ENCODE measurements at places on chromosomes 2 and 18.

DNA sequence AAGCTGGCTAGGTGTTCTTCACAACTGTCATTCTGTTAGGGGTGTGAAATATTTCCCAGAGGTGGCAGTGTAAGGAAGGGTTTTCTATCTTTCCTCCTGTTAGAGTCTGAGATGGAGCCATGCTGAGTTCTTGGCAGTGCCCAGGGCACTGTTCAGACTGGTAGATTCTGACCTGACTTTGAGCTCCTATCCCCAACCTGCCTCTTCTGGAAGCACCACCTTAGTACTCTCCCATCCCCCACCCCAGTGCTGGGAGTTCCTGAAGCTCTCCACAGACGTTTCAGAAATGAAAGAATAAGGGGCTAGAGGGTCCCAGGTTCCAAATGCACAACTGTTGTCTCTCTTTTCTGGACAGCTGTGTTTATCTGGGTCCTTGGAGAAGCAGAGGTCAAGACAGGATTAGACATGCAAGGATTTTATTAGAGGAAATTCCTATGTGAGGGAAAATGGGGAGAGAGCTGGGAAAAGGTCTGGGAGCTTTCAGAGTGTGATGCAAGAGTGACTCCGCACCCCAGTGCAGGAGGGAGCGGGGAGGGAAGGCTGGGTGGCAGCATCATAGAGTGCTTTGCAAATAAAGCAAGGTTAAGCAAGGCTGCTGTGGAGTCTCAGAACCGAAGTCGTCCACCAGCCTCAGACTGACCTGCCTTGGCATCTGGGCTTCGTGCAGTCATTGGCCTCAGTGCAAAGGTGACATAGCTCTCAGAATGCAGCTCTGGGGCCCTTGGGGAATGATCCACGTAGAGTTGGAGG is 75.5 kb downstream of the SLC4A3 start:
- DNase-seq, result no peak

DNA sequence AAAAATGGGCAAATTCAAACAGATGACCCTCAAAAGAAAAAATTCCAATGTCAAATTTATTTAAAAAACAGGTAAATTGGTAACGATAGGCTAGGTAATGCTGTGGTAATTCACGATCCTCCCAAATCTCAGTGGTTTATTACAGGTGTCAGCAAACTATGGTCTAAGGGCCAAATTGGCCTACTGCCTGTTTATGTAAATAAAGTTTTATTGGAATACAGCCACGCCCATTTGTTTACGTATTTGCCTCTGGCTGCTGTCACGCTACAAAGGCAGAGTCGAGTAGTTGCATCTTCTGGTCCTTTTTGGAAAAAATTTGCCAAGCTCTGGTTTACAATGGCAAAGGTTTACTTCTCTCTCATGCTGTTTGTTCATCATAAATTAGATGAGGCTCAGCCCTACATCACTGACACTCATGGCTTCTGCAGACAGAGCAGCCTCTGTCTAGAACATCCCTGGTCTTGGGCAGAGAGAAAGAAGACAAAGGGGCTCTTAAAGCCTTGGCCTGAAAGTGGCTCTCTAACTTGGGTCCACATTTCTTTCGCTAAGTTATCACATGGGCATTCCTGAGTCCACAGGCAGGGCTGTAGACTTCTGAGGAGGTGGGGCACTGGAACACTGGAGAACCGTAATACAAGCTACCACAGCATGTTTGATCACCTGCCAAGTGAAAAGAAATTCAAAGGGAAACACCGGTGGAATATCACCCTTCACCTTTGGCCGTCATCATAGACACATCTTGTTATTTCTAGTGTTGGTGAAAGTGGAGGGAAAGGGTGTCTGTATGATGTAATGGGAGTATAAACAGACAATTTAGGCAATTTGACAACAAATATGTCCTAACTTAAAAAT is 34.8 kb downstream of the SP110 start:
- DNase-seq, result no peak

DNA sequence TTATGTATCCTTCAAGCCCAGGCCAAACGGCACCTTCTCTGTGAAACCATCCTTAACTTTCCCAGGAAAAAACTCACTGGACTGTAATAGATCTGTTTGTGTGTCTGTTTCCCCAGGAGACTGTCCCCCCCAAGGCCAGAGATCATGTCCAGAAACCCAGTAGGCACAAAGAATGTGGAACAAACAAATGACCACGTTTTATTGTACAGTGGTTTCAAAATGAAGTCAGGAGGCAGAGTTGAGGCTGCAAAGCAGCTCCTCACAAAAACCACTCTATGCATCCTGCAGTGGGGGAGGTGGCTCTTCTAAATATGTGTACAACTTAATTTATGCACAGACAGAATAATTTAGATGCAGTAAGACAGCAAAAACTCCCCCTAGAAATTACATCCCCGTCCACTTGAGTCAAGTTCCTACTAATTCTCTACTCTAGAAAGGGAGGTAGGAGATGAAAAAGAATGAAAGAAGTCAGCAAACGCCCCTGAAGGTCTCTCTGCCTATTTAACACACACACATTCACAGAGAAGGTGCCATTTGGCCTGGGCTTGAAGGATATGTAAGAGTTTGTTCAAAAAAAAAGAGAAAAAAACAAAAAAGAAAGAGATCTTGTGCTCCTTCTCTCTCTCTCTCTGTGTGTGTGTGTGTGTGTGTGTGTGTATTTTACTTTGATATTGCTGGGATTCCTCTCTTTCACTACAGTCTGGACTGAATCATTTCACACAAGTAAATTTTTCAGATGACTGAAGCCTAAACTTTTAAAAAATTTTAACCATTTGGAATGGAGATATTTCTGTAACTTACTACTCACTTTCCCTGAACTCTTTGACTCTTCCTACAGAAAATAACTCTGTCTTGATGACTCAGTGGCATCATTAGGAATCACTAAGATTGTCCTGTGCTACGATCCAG is 19.5 kb downstream of the BCL2 start:
- DNase-seq, result no peak

DNA sequence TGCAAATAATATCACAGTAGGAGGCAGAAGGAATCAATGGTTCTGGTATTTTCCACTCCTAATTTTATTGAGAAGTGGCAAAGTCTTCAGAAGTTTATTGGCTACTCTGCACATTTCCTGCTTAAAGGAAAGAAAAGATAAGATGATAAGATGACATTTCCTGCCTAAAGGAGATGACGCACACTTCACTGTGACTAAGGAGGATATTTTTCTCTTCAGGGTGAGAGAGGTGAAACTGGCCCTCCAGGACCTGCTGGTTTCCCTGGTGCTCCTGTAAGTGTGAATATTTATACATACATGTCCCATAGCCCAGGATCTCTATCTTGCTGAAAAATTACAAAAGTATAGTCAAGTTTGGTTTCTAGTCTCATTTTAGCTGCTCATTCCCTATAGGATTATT is 27.9 kb downstream of the COL3A1 start:
- DNase-seq, result no peak

- DNase-seq, result no peak
Observed at GRCh38 chr2:8743261-8743660, 61.4 kb downstream of the ID2 start.

- peak; percentile 87 for DNase-seq
Observed at GRCh38 chr18:57353940-57354461, 1.6 kb downstream of the ST8SIA3 start.

DNA sequence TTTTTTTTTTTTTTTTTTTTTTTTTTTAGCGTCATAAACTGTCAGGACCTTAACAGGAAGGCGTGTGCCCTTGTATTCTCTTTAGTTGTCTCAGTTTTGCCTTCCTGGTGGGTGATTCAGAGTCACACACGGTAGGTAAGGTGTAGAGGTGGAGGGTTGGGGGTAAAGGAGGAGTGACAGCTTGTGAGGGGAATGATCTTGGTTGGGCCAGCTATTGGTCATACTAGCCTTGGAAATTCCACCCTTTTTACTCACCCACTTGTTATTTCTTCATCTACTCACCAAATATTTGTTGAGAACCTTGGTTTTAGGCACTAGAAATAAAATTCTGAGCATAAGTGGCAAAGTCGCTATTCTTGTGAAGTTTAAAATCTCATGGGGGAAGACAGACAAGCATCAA is 22.2 kb downstream of the SMIM21 start:
- DNase-seq, result no peak

DNA sequence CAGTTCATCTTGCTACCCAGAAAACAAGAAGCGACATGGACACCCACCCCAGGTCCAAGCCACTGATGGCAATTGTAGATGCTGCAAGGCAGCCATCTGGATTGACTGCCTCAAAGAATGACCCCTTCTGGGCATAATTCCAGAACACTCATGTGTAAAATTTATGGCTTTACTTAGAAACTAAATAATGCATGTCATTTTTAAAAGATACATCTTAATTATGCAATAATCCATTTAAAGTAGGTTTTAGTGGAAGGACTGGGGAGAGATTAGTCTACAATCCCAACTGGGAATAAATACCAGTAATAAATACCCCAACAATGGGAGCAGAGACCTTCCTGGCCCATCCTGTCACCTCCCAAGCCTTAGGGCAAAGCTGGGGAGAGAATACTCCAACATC is 247.7 kb downstream of the SS18 start:
- DNase-seq, result no peak

- peak; percentile 84 for DNase-seq
Observed at GRCh38 chr18:79547413-79548076, 132.1 kb upstream of the CTDP1 start.

- DNase-seq, result peak; percentile 82
Observed at GRCh38 chr2:238848691-238848975, 748 bp downstream of the TWIST2 start.

- DNase-seq, result no peak
Observed at GRCh38 chr2:95530734-95531133, 46.2 kb upstream of the TRIM43B start.

- DNase-seq, result no peak
Observed at GRCh38 chr18:59428018-59428417, 69.0 kb upstream of the LMAN1 start.

DNA sequence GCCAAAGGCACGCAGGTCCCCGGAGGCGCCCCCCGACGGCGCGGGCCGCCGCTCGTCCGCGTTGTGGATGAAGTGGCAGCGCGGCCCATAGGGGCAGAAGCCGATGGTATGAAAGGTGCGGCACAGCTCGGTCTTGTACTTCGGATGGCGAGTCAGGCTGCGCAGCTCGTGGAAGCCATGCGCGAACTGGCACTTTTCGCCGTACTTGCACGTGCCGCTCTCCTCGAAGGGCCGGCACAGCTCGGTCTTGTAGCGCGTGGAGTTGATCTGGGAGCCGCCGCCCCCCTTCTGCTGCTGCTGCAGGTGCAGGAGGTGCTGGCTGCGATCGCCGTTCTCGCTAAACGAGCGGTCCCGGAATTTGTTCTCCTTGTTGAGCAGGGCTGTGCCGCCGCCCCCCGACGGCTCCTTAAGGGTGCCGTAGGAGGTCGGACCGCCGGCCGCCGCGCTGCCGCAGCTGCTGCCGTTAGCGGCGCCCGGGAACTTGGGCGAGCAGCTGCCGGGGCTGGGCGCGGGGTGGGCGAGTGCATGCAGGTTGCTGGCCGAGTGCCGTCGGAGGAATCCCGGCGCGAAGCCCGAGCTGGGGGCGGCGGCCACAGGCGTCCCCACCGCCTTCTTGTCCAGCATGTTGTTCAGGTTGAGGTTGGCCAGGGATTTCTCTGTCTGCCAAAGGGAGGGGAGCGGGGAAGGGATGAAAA is 1.2 kb downstream of the ZFP36L2 start:
- DNase-seq, result peak; percentile 87

GRCh38 chr2:230783101-230783500 is 70.5 kb downstream of the CAB39 start:
- no peak for DNase-seq

GRCh38 chr2:33655626-33656320 is 56.7 kb upstream of the FAM98A start:
- DNase-seq, result no peak

- no peak for DNase-seq
Observed at GRCh38 chr2:163812926-163813520, 77.2 kb upstream of the FIGN start.
